ENCODE measurements at places on chromosomes 5 and 9.

- DNase-seq: no peak
These were observed 579.2 kb upstream of the ZNF462 start for GRCh38 chr9:106283769-106284168.

- no peak for DNase-seq
These were observed 73.1 kb upstream of the TBC1D9B start for GRCh38 chr5:179980767-179981166.

DNA sequence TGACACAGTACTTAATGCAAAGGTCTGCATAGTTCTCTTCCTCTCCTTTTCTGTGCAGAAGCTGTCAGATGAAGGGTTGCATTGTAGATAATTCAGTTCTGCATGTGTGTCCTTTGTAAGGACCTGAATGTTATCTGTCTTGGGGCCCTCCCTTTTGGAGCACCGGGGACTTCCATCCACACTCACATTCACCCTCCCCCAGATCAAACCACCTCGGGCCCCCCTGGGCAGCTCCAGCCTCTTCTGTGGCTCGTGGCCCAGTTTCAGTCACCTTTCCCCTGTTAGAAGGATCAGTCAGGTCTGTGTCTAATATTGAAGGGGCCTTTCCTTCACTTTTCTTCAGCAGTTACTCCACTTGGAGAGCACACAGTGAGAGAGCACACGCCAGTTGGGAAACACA lies 11.0 kb downstream of the DMRT1 start:
- no peak for DNase-seq

- DNase-seq: no peak
These were observed 24.8 kb downstream of the NIPAL4 start for GRCh38 chr5:157484768-157485167.

DNA sequence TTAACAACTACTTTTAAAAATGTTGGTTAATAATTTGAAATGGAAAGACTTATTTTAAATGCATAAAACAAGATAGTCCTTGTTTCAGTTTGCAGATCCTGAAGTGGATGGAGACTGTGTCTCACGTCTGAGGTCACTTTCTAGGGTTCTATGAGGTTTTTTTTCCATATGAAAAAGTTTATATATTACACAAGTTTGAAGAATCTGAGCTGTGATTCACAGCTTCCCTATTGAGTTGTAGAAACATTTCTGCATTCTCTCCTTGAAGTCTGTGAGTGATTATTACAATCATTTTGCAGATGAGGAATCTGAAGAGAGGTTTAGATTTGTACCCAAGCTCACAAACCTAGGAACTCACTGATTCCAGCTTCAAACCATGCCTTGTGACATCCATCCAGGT lies 442.5 kb upstream of the KLF4 start:
- DNase-seq: no peak

DNA sequence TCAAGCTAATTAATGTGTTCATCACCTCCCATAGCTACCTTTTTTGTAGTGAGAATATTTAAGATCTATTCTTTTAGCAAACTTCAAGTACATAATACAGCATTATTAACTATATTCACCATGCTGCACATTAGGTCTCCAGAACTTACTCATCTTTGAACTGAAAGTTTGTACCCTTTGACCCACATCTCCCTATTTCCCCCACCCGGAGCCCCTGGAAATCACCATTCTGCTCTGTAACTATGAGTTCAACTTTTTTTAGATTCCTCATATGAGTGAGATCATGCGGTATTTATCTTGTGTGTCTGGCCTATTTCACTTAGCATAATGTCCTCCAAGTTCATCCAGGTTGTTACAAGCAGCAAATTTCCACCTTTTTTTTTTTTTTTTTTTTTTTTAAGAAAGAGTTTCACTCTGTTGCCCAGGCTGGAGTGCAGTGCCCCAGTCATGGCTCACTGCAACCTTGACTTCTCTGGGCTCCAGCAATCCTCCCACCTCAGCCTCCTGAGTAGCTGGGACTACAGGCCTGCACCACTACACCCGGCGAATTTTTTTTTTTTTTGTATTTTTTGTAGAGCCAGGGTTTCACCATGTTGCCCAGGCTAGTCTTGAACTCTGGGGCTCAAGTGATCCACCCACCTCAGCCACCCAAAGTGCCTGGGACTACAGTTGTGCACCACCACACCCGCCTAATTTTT lies 100.4 kb upstream of the SAP30L start:
- DNase-seq: no peak

- no peak for DNase-seq
These were observed 110.3 kb downstream of the ARRDC3 start for GRCh38 chr5:91272858-91273257.

GRCh38 chr5:83145241-83145640 lies 67.9 kb downstream of the XRCC4 start:
- DNase-seq: no peak

- no peak for DNase-seq
These were observed 413.6 kb upstream of the GRAMD2B start for GRCh38 chr5:126009566-126009965.

GRCh38 chr9:87441251-87441650 lies 56.4 kb upstream of the DAPK1 start:
- DNase-seq: no peak

DNA sequence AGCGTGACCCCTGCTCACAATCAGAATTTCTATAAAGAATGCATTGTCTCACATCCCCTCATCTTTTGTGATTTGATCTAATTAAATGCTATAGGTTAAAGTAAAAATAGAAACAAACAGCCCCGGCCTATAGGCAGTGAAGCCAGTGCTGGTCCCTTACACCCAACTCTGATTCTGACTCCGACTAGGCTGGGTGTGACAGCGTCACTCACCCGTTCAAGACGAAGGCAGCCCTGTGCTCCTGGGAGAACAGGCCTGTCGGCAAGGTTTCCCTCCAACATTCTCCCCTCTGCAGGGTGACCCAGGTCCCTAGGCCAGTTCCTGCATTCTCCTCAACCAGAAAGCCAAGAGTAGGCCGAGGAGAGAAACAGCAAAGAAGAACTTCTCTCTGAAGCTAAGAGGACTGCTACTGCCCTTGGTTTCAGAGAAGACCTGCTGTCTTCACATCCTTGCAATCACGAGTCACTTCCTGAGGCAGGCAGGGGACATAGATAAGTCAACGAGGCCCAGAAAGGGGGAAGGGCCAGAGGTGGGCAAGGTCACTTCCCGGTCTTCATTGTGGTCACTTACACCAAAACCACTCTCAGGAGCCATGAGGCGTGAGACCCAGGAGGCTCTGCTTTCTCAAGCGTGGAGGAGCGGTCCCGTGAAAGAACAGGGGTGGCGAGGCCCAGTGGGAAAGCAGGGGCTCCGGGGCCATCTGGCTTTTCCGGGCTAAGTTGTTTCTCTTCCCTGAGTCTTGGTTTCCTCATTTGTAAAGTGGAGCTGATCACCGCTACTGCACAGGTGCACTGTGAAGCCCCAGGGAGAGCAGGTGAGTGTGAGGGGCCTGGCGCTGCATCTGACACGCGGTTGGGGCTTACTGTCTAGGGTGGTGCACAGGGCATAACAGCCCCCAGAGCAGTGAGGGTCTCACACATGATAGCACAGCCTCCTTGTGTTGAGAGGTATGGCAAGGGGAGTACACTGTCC lies 200.8 kb downstream of the CRB2 start:
- DNase-seq: no peak

- DNase-seq: no peak
These were observed 4.6 kb downstream of the SMC5 start for GRCh38 chr9:70263421-70263820.

GRCh38 chr9:133485531-133486260 lies 6.8 kb upstream of the SLC2A6 start:
- no peak for DNase-seq

GRCh38 chr5:17233488-17233887 lies 16.1 kb downstream of the BASP1 start:
- no peak for DNase-seq

DNA sequence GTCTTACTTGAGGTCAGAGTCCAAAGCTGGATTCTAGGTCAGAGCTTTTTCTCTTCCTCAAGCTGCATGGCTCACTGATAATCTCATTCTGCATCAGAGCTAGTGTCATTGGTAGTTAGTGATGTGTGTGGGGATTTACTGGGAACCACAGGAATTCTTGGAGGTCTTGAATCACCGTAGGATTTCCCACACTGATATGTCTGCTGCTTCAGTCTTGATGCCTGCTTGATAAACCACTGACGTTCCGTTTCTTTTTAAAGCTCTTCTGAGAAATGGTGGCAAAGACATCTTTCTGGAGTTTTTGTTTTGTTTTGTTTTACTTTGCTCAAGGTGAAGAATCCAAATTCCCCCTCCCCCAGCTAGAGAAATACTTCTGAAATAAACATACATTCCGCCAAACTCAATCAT lies 1.2 kb upstream of the GARIN3 start:
- peak; percentile 62 for DNase-seq

- DNase-seq: no peak
These were observed 136.1 kb upstream of the DMAC1 start for GRCh38 chr9:7935681-7936080.

- DNase-seq: no peak
These were observed 15.0 kb downstream of the HMHB1 start for GRCh38 chr5:143826951-143827444.

- no peak for DNase-seq
These were observed 181.5 kb upstream of the TYRP1 start for GRCh38 chr9:12511726-12512125.

GRCh38 chr9:33340186-33340585 lies 49.9 kb downstream of the NFX1 start:
- DNase-seq: no peak

- no peak for DNase-seq
These were observed 2136.9 kb downstream of the MAT2B start for GRCh38 chr5:165642366-165642765.

DNA sequence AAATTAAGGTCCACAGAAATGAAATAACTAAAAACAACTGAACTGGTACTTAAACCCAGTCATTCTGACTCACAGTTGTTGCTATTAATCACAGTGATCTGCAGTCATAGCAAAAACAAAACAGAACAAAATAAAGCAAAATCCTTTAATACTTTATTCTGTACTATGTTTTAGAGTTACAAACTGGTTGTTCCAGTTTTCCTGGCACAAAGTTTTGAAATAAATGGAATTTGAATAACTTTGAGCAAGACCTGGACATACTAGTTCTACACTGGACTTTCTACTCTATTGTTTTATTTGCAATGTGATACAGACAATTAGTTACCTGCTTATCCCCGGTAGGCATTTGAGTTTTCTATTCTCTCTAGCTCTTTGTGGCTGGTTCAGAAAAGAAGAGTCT lies 147.9 kb downstream of the DMRT2 start:
- no peak for DNase-seq

DNA sequence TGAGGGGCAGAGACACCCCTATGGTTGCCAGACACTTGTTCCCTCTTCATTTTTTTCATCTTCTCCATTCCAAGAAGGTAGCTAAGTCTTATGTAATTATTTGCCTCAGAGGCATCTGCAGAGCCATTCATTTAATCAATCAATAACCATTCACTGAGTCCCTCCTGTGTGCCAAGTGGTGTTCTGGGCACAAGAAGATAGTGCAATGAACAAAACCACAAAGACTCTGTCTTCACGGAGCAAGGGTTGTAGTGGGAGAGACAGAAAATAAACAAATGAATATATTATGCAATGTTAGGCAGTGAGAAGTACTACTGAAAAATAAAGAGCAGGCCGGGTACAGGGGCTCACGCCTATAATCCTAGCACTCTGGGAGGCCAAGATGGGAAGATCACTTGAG lies 41.4 kb upstream of the CTNNA1 start:
- DNase-seq: no peak

DNA sequence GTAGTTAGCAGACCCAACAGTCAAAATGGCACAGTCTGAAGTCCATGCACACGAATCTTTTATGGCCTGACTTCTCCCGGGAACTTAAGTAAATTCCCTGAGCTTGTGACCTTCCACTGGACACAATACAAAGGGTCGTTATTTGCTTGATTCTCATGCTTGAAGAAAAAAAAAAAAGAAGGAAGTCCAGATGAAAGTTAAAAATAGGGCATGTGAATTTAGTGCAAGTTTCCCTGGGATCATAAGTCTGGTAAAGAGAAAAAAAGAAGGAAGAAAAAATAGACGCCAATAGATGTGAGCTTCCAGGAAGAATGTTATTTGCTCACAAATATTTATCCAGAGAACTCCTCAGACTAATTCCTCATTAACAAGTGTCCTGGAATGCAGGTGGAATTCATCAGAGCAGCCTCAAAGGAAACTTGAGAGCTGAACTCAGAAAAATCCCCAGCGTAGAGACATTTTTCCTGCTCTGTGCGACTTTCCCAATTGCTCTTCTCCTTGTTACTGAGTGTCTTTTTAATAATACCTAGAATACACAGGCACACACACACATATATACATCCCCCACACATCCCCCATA lies 616.3 kb downstream of the EBF1 start:
- no peak for DNase-seq

DNA sequence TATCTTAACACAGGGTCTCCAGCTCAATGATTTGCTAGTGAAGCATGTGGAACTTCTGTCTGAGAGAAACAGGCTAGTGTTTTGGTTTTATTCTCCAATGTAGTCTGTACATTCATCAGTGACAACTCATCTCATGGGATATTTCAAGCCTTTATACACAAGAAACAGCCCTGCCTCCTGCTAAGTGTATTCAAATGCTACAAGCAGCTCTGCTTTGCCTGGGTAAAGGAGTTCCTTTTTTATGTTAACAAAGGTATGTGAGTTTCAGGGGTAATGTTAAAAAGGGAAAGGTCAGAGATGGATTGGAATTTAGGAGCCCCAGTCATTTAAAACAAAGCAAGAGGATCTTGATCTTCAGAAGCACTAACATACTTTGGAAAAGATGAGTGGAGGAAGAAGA lies 498.7 kb downstream of the ISL1 start:
- no peak for DNase-seq

GRCh38 chr9:77236693-77237092 lies 59.4 kb downstream of the VPS13A start:
- DNase-seq: no peak

- peak; percentile 53 for DNase-seq
These were observed 198.1 kb downstream of the NPR3 start for GRCh38 chr5:32909207-32909606.

GRCh38 chr9:137162505-137163364 lies 7.1 kb downstream of the LRRC26 start:
- DNase-seq: no peak

GRCh38 chr5:147484708-147485020 lies 25.2 kb downstream of the DPYSL3 start:
- DNase-seq: no peak

GRCh38 chr5:83340511-83340918 lies 131.0 kb upstream of the VCAN start:
- no peak for DNase-seq

- DNase-seq: no peak
These were observed 60.8 kb downstream of the AOPEP start for GRCh38 chr9:94787266-94787665.
